ENCODE measurements at places on chromosomes 2 and 18.

DNA sequence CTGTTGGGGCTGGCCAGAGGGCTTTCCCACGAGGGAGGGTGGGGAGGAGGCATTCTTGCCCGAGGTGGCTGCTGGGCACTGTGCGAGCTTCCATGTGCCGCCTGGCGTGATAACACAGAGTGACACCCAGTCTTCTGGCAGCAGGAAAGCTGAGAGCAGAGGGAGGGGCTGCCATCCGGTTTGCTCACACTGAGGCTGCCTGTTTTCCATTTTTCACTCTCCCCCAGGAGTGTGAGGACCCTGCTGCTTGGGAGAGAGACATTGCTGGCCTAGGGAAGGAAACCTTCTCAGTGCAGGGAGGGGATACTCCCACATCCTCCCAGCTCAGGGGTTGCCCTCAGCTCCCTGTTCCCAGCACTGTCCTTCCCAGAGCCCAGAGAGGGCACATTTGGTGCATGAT is 73.1 kb downstream of the INHBB start:
- no peak for DNase-seq

DNA sequence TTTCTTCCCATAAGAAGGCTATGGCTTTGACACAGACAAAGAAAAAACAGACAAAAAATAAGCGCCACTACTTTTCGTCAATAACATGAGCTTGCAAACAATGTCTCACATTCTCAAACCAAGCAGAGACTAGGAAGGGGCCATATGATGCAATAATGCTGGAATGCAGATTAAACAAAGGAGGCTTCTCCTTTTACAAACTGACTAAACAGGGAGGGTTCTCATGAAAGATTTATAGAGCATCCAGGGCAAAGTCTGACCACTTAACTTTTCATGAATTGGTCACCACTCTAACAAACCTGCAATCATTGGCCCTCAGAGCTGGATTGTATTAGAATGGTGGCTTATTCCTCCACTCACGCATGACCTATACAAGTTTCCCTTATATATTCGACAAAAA is 663.3 kb upstream of the CHAC2 start:
- no peak for DNase-seq

DNA sequence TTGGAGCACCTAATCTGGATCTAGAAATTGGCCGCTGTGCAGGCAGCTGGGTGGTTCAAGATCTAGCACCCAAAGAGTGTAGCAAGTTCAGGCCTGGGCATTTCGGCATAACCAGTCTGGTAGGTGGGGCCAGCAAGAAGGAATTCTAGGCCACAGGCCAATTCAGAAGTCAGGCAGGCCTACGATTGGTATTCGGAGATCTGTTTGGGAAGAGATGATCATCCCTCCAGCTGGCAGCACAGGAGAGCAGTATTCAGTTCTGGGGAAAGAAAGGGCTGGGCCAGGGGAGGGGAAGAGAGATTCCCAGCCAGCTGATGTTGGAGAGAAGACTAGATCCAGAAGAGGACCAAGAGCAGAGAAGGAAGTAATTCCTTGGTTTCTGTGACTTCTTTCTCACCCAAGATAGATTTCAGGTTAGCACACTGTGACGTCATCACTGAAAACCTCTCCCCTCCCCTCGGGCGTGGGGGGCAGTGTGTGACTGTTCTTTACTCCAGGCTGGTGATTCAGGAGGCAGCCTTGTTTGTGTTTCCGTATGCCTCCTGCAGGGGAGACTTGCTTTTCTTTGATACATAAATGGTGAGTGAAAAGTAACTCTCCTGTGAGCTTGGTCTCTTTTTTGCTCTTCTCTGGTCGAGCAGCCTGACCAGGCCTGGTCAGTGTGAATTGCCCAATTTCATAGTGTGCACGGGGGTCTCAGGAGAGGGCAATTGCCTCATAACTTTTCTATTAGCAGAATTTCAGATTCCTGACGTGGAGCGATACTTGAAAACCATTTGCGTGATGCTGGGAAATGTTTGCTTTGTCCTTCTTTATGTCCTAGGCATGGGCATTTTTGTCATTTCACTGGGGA is 61.1 kb downstream of the MEIS1 start:
- DNase-seq = no peak

DNA sequence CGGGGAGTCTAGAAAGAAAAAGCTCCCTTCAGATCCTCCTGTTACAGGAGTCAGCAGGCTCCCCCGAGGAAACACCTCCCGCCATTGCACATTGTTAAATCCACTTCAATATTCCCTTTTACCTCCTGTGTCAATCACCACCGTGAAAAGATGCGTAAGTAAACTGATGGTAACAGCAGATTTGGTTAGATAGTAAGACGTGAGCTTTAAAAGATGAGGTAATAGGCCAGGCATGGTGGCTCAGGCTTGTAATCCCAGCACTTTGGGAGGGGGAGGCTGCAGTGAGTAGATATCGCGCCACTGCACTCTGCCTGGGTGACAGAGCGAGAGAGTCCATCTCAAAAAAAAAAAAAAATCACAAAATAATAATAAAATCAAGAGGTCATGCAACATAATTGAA is 15.2 kb upstream of the NCL start:
- no peak for DNase-seq

GRCh38 chr2:72859831-72860262 is 27.4 kb upstream of the SPR start:
- DNase-seq = peak; percentile 38

DNA sequence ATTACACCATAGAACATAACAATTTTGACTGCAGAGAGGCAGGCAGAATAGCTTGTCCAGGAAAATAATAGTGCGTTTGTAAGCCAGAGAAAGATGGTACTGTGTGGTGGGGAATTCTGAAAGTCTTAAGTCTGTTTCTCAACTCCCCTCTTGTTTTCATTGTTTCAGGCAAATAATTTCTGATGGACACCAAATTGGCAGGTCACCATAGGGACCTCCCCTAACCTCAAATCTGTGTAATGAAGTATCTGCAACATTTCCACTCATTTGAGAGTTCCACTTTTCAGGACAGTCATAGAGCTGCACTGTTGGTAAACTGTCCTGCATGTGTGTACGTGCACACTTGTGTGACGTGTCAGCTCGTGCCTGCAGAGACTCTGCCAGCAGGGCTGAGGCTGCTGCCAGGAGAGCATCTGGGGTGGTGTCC is 195.6 kb downstream of the AGAP1 start:
- no peak for DNase-seq

- DNase-seq = no peak
Observed at GRCh38 chr18:34643989-34644388, 66.1 kb upstream of the DTNA start.

- peak; percentile 16 for DNase-seq
Observed at GRCh38 chr2:25161055-25161781, 7.2 kb downstream of the POMC start.

- DNase-seq = no peak
Observed at GRCh38 chr2:130814931-130815680, 21.6 kb upstream of the ARHGEF4 start.

DNA sequence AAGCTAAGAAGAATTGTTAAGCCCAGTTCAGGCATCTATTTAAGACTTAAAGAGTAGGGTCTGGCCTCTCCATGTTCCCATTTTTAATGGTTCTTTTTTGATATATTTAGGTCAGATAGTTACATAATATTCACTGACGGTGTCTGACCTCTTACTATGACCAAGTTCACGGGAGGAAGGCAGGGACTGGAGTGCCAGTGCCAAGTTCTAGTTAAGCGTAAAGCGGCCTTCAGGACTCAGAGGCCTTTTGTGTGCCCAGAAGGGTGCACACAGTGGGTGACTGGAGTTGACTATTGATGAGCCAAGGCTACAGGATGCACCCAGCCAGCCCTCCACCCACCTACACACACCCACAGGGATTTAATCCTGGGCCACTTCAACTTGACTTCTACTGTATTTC is 290.9 kb downstream of the PIEZO2 start:
- no peak for DNase-seq

- no peak for DNase-seq
Observed at GRCh38 chr18:13393338-13393737, 174.8 kb downstream of the LDLRAD4 start.

- DNase-seq = no peak
Observed at GRCh38 chr2:215354771-215355695, 43.2 kb downstream of the ATIC start.

- no peak for DNase-seq
Observed at GRCh38 chr2:43225788-43226557, 433 bp downstream of the ZFP36L2 start.

DNA sequence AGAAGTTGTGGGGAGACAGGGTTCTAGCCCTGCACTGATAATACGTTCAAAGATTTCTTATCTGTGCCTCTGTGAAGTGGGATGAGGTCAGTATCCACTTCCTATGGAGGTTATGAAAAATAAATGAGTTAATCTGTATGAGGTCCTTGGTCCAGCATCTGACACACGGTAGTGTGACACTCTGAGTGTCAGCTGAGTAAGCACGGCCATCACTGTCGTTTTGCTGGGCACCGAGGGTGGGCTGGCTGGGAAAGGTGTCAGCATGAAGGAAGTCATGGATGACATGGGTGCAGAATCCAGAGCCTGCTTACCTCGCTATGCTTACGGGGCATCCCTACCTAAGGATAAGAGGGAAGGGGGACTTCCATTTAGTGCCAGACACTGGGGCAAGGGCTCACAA is 150.3 kb downstream of the INHBB start:
- no peak for DNase-seq

- DNase-seq = no peak
Observed at GRCh38 chr2:168427451-168427850, 28.6 kb upstream of the CERS6 start.

DNA sequence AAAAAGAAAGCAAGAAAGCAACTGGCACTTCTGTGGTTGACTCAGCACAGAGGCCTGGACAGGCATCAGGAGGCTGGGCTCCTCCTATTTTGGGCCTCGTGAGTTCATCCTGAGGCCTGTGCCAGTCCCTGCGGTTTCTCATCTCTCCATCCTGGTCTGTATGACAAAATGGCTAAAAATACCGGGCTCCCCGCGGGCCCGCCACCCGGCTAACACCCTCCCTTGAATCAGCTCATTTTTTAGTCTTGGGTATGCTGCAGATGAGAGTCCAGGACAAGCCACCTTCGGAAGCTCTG is 62.3 kb upstream of the YWHAQ start:
- no peak for DNase-seq

DNA sequence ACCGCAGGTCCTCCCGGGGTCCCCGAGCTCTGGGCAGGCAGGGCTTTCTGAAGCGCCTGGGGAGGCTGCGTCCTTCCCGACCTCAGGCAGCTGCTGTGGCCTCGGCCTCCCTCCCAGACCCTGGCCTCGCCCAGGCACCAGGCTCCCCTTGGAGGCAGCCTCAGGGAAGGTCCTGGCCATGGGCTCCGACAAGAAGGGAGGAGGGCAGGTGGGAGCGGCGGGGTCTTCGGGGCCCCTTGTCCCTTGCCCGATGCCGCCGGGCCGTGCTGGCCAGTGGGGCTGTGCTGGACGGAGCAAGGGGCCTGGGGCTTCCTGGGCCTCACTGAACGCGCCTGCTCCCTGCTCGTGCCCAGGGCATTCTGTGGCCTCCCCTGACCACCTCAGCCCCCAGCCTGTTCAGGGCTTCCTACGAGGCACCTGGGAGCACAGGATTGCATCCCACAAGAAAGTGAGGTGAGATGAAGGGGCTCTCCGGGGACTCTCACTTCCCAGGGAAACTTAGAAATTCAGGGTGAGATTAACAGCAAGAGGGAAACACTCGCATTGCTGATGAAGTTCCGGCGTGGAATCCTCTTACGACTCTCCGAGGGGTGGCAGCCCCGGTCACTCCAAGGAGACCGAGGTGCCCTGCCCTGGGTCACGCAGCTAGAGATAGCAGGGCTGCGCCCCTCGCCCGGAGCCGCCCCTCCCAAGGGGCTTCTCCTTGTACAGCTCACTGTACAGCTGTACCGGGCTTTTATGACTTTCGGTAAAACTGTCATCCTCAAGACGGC is 778 bp downstream of the MFSD2B start:
- no peak for DNase-seq

DNA sequence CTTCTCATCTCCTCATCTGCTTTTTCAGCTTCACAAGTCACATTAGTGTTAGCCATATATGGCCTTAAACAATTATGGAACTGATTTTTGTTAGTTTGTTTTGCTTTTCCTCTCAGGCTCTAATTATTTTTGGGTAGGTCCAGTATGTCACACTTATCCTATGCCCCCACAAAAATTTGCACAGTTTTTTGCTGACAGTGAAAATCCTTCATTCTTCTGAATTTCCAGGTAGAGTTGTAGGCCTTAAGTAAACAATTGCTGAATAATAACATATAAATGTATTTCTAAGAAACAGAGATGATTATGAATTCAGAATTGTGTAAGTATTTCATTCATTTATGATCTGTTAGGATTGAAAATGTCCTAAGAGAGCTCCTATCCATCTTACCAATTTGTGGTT is 8.6 kb upstream of the SERPINB10 start:
- DNase-seq = no peak

DNA sequence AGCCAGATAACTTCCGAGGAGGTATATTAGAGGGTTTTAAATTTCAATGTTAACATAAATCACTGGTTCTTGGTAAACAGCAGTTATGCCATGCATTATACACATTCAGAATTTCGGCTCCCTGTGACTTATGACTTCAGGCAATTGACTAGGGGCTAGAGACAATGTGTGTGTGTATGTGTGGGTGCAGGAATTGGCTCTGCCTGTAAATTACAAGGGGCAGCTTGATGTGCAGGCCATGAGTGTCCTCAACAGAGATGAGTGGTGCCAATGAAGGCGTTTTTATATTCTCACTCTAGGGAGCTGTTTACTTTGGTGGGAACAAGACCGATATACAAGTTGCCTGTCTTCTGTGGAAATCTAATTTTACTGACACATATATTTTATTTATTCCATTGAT is 161.6 kb downstream of the CSRNP3 start:
- no peak for DNase-seq

DNA sequence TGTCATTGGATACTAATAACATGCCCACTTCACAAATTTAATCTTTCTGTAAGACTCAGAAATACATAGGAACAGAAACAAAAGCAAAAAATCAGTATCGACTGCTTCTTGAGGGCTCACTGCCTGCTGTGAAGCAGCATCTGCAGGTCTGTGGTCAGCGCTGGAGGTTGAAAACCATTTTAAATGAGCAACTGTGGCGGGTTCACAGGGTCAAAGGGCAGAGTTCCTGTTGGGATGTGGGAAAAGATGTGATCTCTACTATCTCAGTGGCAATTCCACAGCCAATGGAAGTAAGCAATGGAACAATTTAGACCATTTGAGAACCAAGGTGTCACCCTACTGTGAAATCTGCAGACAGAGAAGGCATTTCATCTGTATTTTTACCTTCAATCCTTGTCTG is 468.3 kb downstream of the PARD3B start:
- no peak for DNase-seq

- no peak for DNase-seq
Observed at GRCh38 chr2:25331686-25332365, 9.9 kb downstream of the DNMT3A start.

DNA sequence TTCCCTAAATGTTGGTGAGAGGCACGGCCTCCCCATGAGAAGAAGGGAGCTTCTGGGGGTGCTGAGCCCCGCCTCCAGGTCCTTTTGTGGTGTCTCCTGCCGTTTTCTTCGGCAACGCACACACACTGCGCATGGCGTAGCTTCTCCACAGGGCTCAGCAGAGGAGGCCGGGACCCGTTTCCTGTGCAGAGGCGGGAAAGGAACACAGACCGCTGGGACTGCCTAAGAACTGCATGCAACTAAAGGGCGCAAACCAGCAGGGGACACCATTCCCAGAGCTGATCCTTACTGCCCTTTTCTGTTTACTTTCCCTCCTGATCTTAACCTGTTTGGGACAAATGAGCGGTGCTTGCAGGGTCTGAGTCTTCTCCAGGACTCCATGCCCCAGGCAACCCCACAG is 90.3 kb upstream of the CAPN13 start:
- no peak for DNase-seq

All from C1 segment of cervical spinal cord (tissue), 14 donors.